ENCODE measurements at places on chromosomes 2 and 18.

- no peak for DNase-seq
Observed at GRCh38 chr2:219042750-219043149, 1.4 kb upstream of the CFAP65 start.

DNA sequence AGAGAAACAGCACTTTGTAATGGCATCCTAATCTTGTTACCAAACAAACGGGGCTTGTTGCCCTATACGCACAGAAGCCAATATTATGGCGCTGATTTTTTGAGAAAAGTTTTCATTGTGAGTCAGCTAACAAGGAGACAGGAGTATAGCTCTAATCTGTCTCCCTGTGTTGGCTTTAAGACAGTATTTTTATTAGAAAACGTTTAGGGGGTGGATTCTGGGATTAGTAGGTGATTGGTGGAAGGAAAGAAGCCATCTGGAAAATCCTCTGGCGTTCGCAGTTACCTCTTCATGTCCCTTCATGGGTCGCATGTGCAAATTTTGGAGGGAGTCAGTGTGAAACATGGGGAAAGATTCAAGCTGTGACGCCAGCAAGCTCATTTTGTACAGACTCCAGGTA lies 698 bp upstream of the TMEM237 start:
- no peak for DNase-seq

GRCh38 chr18:48493434-48494230 lies 45.2 kb upstream of the CTIF start:
- DNase-seq: no peak

GRCh38 chr2:177129610-177130009 lies 83.0 kb upstream of the HNRNPA3 start:
- DNase-seq: no peak
